ENCODE measurements at places on chromosomes 3 and 15.

GRCh38 chr3:122074621-122075265, 19.6 kb downstream of the CD86 start:
- DNase-seq = no peak

GRCh38 chr15:88897456-88898194, 2.3 kb upstream of the HAPLN3 start:
- peak; percentile 81 for DNase-seq

- DNase-seq = no peak
These were observed 81.8 kb downstream of the PLSCR2 start for GRCh38 chr3:146387566-146387965.

GRCh38 chr15:72037321-72037720, 80.6 kb downstream of the MYO9A start:
- DNase-seq = no peak

DNA sequence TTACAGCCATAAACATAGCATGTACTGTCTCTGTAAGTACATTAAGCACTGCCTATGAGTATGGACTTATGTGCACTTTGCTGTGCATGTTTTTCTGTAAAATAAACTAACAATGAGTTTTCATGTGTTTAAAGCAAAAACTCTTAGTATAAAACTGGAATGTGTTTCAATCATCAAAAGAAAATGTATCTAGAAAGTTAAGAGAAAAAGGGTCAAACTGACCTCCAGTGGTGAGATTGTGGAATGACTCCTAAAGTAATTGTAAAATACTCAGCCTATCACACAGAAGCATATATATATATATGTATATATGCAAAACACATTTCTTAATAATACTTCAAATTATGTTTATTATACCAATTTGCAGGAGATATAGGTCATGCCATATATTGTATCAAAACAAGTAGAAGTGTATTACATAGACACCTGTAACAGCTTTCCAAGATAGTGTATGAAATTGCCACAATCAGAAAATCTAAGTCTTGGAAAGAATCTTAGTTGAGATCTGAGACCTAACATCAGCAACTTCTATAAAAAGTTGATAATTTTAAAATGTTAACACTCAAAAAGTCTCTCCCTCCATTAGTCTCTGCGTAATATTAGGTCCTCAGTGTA, 199.6 kb downstream of the FMN1 start:
- peak; percentile 9 for DNase-seq

DNA sequence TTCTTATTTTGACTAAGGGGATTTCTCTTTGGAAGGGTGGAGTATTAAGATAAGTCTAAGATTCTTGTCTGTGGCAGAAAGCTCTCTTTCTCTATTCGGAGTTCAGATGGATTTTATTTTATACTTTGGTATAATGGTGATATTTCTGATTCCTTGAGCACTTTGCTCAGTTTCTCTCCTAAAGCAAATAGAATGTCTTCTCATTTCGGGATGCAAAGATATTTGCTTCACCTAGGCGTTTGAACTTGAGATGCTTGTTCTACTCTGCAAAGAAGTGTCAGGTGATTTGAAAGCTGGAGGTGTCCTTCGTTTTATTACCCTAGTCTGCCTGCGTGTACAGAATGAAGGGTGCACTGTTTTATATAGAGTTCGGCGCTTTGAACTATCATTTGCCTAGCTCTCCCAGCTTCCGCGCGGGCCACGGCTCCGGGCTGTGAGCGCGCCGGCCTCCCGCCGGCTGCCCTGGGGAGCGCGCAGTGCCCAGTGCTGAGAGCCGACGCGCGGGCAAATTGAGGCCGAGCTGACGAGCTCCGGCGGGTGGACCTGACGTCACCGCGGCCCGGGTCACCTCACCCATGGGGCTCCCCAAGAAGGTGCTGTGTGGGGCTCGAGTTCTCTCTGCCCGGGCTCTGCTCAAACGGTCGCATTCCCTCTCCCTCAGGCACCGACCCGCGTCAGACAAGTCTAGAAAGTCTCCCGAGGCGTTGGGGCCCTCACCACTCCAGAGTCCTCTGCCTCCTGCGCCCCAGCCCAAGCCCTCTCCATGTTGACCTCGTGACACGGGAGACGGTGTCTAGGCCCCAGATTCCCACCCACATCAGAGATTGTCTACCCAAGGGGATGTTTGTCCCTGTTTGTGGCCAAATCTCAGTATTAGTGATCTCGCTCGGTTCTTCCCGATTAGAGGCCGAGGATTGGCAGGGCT, 7.5 kb downstream of the SOX2 start:
- DNase-seq = peak; percentile 33

DNA sequence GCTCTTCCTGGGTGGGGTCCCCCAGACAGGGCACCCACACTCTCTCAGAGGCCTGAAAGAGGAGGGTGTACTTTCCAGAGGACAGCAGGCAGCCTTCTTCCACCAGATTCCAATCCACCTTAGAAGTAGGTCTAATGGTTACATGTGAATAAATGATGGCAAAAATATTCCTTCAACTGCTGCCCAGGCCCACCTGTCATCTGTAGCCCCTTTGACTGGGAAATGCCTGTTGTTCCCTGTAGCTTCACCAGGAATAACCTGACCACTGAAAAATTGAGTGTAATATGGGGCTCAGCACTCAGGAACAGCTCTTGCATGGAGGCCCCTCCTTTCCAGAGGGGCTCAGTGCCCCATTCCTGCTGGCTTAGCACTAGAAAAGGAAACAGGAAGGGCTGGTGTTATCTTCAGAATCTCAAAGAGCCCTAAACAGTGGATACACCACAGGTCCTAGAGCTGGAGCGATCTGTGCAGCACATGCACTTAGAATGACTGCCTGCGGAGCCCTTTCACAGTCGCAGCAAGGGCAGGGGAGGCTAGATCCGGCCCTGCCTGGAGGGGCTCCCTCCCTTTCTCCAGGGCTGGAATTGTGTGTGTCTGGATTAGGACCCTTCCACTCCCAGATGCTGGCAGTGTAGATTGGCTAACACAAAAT, 32.1 kb downstream of the SLC22A14 start:
- DNase-seq = no peak

DNA sequence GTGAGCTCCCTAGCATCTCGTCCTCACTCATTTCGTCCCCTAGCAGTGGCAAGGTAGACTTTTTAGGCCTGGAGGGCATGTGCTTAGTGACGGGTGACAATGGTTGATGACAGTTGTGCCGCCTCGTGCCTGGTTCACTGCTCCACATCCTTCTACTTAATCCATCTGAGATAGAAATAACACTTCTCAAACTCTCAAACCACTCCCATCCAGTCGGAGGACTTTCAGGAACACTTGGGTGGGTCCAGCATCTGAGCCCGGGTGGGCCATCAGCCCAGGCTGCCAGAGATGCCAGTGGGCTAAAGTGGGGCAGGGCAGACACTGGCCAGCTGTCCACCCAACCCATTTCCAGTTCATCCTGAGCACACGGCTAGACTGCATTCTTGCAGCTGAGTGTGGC, 79.7 kb upstream of the SMAD3 start:
- no peak for DNase-seq

GRCh38 chr3:79204351-79204750, 563.4 kb downstream of the ROBO1 start:
- no peak for DNase-seq

DNA sequence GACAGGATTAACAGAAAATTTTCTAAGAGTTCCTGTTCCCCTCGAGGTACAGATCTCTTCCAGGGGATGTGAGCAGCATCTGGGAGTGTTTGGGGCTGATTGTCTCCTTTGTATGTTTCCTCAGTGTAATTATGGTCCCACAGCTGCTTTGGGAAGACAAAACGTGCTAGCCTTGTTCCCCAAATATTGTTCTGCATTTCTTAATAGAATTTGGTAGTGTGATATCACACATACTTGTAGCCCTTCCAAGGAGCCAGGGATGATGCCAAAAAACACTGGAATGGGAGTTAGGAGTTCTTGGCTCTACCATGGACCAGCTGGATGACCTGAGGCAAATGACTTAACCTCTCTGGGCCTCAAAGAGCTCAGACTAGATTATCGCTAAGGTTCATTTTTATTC, 19.0 kb upstream of the AGBL1 start:
- DNase-seq = no peak

Data from SW480 (cell line).